ENCODE measurements at places on chromosomes 1 and 21.

GRCh38 chr1:156193208-156193487 is 756 bp upstream of the SLC25A44 start:
- DNase-seq: no peak

- no peak for DNase-seq
Measured at GRCh38 chr1:62722796-62723195, 34.6 kb upstream of the DOCK7 start.

DNA sequence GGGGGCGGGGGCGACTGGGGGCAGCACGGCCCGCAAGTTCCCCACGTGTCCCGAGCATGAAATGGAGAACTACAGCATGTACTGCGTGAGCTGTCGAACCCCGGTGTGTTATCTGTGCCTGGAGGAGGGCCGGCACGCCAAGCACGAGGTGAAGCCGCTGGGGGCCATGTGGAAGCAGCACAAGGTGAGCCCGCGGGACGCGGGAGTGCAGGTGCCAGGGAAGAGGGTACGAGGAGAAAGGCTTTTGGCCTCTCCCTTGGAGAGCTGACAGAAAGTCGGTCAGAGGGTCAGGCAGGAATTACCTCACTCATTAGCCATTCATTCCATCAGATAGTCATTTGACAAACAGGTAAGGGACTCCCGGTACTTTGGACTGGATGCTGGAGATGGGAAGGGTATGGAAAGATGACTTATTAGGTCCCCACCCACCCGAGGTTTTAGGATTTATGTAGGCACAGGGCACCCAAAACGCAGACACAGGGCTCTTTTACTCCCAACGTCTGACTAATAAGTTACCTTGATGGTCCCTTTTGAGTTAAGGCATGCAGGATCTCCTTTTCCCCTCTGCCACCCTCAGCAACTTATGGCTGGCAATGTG is 2.1 kb downstream of the TRIM67 start:
- no peak for DNase-seq

DNA sequence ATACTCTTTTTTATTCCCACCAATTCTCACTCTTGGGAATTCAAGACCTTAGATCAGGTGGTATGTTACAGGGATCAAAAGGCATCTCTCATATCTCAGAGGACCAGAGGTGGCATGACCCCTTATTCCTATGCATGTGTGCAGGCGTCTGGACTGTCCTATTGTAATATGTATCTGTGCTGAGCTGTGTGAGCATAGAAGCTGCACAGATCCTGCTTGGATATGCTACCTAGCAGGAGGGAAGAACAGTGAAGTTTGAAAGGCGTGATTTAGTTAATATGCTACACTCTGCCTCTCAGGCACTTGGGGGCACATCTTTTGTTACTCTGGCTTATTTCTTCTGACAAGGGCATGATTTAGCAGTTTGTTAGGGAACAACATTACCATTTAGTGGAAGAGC is 86.7 kb upstream of the ZRANB2 start:
- DNase-seq: no peak

DNA sequence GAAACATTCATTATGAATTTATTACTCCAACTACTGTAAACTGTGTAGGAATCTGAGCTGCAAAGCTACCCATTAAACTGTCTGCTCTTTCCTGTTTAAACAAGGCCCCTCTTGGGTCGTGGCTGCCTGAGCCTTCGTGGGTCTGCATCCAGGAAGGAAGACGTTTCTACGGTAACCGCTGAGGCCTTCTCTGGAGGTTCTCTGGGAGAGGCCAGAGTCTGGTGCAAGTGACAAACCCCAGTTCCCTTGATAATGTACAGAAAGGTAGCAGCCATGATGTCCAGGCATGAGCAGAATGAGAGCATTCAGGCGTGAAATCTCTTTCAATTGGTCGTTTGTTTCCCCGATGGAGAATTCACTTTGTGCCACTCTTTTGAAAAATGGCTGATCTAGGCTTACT is 350.2 kb downstream of the PLPP3 start:
- no peak for DNase-seq

GRCh38 chr1:22140694-22141093 is 2.2 kb downstream of the WNT4 start:
- no peak for DNase-seq

DNA sequence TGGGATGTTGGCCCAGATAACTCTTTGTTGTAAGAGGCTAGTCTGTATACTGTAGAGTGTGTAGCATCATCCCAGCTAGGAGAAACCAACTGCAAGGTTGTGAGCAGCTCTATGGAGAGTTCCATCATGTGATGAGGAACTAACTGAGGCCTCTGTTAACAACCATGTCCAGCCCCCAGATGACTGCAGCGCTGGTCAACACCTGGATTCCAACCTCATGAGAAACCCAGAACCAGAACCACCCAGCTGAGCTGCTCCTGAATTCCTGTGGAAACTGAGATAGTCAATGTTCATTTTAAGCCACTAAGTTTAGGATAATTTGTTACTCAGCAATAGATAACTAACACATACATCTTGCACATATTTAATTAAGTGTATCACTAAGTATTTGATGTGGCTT is 41.6 kb upstream of the SLC2A1 start:
- DNase-seq: no peak

GRCh38 chr1:173871091-173871490 is 2.9 kb downstream of the ZBTB37 start:
- DNase-seq: no peak

- no peak for DNase-seq
Measured at GRCh38 chr1:30386156-30386926, 337.0 kb downstream of the MATN1 start.

DNA sequence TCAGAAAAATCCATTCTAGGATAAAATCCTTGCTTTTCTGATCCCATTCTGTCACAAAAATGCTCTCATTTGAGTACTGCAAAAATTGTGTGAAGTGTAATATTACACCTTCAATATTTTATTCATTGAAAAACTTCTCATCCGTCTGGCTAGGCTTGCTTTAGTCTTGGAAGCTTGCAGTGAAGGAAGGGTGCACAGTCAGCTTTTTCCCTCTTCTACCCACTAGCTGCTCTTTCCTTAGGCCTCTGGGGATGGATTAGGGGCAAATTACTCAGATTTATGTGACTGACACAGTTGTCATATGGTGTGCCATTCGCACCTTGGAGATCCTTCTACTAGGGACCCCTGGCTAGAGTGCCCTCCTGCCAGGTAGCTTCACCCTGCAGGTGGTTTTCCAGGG is 32.1 kb downstream of the OVAAL start:
- DNase-seq: no peak

- DNase-seq: no peak
Measured at GRCh38 chr1:47002211-47002610, 21.3 kb upstream of the CYP4X1 start.

GRCh38 chr1:71427066-71427465 is 346.2 kb upstream of the ZRANB2 start:
- DNase-seq: no peak

Measured in activated gamma-delta T cell treated with Interleukin-2 at 50 U/mL for 16 hours (primary cell).